ENCODE measurements at places on chromosomes 3 and 15.
A peak's percentile ranks its signal among the peaks of the same experiment; 100 is the strongest.

- no peak for DNase-seq
Observed at GRCh38 chr3:172915911-172916514, 165.5 kb downstream of the ECT2 start.

- DNase-seq, result no peak
Observed at GRCh38 chr3:14317057-14317553, 85.3 kb upstream of the SLC6A6 start.

GRCh38 chr3:197003461-197004385 lies 25.9 kb downstream of the MELTF start:
- DNase-seq, result peak; percentile 50

- DNase-seq, result peak; percentile 81
Observed at GRCh38 chr15:101167753-101168462, 83.9 kb downstream of the CHSY1 start.

DNA sequence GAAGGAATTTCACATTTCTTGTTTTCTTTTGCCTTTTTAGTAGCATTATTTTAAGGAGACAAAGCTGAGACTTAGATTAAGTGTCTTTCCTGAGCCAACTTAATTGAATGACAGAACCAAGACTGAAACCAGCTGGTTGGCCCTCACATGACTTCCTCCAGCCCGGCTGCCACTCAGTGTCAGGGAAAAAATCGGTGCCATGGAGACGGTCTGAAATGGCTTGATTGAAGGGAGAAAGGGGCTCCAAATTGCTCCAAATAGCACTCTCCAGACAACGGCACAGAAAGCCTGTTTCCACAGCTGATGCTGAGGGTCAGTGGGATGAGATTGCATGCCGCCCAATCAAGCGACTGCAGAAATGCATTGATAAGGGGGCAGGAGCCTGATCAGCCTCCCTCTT lies 475.2 kb upstream of the IL12A start:
- DNase-seq, result no peak

DNA sequence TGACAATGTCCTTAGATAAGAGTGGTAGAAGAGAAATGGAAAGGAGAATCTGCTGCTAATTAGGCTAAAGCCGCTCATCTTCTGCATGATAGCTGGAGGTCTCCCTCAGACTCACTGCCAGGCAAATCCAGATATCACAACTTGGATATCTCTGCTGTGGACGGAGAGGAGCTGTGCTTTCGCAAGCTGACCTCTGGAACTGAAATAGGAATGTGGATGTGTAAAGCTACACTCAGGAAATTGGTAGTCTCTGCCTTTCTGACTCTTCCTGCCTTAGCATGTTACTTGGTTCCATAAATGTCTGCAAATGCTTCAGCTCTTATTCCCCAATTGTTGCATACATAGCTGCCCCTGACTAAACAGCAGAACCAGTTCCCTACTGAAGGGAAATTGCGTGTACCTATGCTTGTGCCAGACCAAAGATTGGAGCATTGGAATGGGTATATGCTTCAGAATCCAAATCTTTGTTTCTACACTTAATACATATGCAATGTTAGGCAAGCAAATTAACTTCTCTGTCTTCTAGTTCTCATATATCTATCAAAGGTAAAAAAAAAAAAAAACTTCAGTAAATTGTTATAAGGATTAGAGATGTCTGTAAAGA lies 74.7 kb upstream of the ROBO2 start:
- DNase-seq, result no peak

- no peak for DNase-seq
Observed at GRCh38 chr15:69568173-69569009, 115.8 kb downstream of the RPLP1 start.

Data from CD4-positive, alpha-beta T cell treated with Interleukin-6 for 4 hours (primary cell).